IMR-90 (cell line): ENCODE measurements at places on chromosomes 5 and 9.

GRCh38 chr5:136409000-136409399 is 43.7 kb upstream of the TRPC7 start:
- DNase-seq = no peak

- DNase-seq = no peak
Measured at GRCh38 chr5:102663749-102664530, 91.2 kb upstream of the PAM start.

GRCh38 chr9:87713988-87714330 is 12.0 kb upstream of the CTSL start:
- no peak for DNase-seq

DNA sequence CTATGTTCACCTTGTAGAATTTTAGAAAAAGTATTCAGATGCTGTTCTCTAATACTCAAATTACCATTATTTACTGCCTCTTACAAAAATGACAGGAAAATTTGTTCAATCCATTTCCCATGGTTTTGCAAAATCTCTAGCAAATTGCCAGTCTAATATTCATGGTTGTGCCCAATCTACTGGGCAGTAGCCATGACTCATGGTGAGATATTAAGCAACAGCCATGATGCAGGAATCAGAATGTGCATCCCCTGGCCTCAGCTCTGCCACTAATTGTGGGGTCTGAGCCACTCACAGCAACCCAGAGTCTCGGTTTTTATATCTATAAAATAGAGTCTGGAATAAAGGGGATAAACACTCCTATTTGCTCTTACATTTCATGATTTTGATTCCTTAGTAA is 353.6 kb downstream of the DEPDC1B start:
- DNase-seq = no peak

GRCh38 chr5:78797936-78798672 is 149.5 kb upstream of the LHFPL2 start:
- DNase-seq = no peak

GRCh38 chr5:135230251-135230925 is 168.6 kb downstream of the MACROH2A1 start:
- DNase-seq = peak; percentile 78

GRCh38 chr9:131441441-131441840 is 47.6 kb downstream of the PRRC2B start:
- DNase-seq = no peak

GRCh38 chr9:100228352-100228869 is 124.3 kb downstream of the TEX10 start:
- no peak for DNase-seq

GRCh38 chr9:120016231-120016630 is 563.7 kb downstream of the CDK5RAP2 start:
- DNase-seq = no peak

DNA sequence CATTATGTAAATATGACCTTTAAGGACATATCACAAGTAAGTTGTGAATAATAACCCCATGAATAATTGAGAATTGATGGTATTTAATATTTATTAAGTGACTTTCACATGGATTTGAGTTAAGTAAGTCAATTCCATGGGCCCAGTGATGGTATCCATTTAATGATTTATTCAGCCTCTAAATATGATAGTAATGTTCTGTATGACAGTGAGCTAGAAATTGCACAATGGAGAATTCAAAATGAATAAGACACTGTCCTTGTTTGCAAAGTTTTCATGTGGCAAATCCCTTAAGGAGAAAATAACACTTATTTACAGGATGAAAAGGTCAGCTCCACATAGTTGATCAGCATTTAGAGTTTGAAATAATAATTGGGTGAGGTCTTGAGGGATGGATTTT is 160.7 kb downstream of the PDE4D start:
- no peak for DNase-seq

- peak; percentile 98 for DNase-seq
Measured at GRCh38 chr5:56183506-56183905, 49.6 kb downstream of the ANKRD55 start.

DNA sequence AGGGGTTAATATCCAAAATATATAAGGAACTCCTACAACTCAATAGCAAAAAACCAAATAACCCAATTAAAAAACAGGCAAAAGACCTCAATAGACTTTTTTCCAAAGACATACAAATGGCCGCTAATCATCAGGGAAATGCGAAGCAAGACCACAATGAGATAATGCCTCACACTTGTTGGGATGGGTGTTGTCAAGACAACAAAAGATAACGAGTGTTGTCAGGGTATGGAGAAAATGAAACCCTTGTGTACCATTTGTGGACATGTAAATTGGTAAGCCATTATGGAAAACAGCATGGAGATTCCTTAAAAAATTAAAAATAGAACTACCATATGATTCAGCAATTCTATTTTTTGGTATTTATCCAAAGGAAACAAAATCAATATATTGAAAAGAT is 620.2 kb downstream of the ACTL7B start:
- no peak for DNase-seq

- DNase-seq = no peak
Measured at GRCh38 chr5:37662362-37662761, 177.5 kb downstream of the GDNF start.

DNA sequence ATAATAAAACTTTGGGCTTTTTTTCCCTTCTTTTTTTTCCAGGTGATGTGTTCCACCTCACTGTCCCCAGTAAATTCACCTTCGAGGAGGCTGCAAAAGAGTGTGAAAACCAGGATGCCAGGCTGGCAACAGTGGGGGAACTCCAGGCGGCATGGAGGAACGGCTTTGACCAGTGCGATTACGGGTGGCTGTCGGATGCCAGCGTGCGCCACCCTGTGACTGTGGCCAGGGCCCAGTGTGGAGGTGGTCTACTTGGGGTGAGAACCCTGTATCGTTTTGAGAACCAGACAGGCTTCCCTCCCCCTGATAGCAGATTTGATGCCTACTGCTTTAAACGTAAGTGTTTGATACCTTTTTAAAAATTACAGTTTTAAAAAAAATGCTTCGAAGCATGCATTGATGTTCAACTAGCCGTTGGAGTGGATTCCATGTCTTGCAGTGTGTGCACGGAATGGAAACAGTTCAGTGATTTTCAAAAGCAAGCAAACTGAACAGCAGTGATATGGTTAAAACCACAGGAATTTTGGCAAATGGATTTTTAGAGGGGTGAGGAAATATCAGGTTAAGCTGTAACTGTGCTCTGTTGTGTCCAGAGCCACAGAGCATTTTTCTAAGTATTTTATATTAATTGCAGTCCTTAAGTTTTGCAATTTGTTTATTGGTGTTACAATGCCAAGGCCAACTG is 40.7 kb downstream of the VCAN start:
- DNase-seq = peak; percentile 37
